ENCODE measurements at places on chromosomes 1 and 21.

DNA sequence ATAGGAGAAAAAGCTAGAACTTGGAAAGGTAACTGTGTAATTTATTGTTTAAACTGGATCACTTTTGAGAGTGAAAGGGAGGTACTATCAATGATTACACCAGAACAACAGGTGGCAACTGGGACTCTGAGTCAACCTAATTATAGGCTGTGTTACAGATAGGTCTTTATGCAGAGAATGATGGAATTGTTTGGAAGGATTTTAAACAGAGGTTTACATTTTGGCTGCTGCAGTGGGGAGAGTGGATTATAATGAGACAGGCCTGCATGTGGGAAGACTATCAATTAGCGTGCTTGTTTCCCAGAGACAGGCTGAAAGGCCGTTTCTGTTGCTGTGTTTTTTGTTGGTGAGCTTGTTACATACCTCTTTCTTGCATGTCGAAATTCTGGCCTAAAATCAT lies 432.9 kb downstream of the PLA2G4A start:
- no peak for DNase-seq

- no peak for DNase-seq
Observed at GRCh38 chr1:207058878-207059867, 6.1 kb downstream of the PFKFB2 start.

DNA sequence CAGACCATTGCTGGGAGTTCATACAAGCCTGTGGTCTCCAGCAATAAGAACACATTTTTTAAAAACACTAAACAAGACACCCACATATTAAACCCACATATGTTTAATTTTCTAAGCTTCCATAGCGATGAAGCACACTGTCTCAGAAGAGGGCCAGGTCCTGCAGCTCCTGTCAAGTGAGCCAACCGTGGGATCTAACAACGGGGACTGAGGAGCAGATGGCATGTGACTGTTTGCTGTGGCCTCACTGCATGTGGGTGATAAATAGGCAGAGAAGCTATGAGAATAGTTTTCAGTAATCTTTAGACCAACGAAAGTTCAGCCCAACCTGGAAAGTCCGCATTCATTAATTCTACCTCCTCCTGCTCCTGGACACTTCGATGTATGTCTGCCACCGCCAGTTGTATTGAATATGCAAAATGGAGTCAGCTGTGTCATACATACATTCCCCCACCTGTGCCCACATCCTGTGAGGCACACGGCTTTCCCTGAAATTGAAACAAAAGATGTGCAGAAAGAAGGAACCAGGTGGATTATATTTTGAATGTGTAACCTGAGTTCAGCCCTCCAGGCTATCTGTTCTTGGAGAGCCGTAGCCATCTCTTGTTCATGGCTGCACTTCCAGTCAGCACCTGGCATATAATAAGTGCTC lies 88.2 kb downstream of the MIS18A start:
- DNase-seq: no peak

- DNase-seq: peak; percentile 53
Observed at GRCh38 chr1:184152434-184152898, 100.9 kb downstream of the TSEN15 start.

- no peak for DNase-seq
Observed at GRCh38 chr1:24381256-24381655, 32.3 kb downstream of the STPG1 start.
